ENCODE measurements at places on chromosomes 4 and X.

DNA sequence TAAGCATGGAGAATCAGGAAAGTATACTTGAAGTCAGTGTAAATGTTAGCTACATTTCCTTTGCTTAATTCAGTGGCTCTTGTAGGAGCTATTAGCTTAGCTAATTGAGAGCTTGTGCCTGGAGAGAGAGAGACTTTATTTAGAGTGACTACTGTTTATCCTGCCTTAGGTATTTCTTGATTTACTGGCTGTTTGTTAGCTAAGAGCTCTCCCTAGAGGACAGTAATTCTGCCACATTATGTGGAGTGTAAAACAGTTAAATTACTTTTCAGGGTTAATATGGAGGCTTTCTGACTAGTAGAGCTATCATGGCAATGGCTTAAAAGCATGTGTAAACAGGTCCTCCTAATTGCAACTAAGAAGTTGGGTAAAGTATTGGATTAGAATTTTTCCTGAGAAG, 306.5 kb upstream of the TECRL start:
- DNase-seq = no peak

GRCh38 chr4:87570290-87570805, 38.0 kb upstream of the DSPP start:
- DNase-seq = no peak

GRCh38 chr4:84455697-84456096, 43.4 kb downstream of the NKX6-1 start:
- no peak for DNase-seq

DNA sequence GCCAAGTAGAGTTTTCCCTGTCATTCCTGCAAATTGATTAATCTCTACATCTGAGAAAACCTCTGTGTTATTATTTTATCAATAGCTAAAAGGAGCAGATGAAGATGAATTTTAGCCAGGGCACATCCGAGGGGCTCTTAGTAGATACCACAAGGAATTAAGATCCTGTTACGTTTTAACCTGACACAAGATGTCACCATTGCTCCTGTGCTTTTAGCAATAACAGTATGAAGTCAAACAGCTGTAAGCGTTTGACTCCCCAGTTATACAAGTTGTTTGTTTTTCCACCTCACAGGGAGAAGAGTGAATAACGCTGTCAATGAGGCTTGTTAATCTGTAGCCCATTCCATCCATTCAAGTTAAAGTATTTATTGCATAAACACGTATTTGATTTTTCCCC, 76.0 kb upstream of the AP1S2 start:
- peak; percentile 72 for DNase-seq

GRCh38 chr4:102598762-102599374, 97.7 kb downstream of the NFKB1 start:
- DNase-seq = no peak

DNA sequence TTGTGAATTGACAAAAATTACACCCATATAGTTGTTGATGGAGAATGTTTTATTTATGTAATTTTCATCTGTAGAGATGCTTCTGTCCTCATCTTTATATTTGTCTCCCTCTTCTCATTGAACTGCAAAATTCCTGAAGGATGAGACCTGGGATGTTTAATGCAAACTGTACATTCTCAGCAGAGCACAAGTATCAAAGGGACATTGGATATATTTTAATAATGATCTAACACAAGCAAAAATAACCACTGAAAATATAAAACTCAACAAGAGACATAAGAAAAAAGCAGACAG, 28.6 kb downstream of the UGDH start:
- no peak for DNase-seq

DNA sequence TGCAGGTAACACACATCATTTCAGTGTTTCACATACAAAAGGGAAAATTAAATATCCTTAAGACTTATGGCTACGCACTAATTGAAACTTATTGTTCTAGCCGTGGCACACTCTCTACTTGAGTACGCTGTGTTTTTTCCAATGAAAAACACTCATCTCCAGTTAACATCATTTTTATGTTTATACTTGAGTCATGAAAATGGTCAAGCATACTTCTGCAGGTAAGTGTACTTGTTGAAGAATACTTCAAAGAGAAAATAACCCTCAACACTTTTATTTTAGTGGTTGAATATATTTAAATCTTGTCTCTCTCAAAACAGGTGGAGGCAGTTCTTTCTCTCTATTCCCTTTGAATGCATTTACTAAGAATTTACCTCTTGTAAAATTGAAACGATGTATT, 538.7 kb upstream of the PCDH7 start:
- no peak for DNase-seq

- no peak for DNase-seq
These were observed 263.5 kb downstream of the AFF2 start for GRCh38 chrX:148763896-148764295.

DNA sequence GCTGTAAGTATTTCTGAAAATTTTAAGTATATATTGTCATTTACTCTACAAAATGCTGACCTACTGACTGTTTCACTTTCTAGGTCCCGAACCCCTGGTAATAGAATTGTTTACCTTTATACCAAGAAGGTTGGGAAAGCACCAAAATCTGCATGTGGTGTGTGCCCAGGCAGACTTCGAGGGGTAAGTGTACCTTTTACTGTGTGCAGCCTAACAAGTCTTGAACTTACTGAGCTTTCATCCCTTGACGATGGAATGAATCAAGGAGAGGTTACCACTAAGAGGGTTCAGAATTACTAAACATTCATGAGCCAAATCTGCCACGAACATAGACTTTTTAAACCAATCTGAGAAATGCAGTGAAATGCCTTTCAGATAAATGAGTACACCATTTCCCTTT, 1.6 kb downstream of the RPL34 start:
- no peak for DNase-seq

GRCh38 chr4:77566148-77566547, 39.5 kb upstream of the CXCL13 start:
- DNase-seq = no peak

DNA sequence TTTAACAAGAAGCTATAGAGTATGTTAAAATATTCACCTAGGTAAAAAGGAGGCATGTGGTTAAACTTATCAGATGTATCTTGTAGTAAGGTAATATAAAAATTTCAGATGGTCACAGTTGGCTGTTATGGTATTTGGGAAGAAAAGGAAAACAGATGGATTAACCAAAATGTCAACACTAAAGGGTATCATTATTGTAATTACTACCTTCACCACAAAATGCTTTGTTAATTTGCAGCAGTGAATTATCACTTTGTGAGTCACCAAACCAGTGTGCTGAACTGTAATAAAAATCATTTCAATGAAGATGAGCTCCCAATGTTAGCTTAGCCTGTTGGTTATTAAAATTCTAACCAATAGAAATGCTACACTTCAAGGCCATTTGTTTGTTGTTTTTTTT, 233.9 kb downstream of the RPA4 start:
- DNase-seq = no peak

DNA sequence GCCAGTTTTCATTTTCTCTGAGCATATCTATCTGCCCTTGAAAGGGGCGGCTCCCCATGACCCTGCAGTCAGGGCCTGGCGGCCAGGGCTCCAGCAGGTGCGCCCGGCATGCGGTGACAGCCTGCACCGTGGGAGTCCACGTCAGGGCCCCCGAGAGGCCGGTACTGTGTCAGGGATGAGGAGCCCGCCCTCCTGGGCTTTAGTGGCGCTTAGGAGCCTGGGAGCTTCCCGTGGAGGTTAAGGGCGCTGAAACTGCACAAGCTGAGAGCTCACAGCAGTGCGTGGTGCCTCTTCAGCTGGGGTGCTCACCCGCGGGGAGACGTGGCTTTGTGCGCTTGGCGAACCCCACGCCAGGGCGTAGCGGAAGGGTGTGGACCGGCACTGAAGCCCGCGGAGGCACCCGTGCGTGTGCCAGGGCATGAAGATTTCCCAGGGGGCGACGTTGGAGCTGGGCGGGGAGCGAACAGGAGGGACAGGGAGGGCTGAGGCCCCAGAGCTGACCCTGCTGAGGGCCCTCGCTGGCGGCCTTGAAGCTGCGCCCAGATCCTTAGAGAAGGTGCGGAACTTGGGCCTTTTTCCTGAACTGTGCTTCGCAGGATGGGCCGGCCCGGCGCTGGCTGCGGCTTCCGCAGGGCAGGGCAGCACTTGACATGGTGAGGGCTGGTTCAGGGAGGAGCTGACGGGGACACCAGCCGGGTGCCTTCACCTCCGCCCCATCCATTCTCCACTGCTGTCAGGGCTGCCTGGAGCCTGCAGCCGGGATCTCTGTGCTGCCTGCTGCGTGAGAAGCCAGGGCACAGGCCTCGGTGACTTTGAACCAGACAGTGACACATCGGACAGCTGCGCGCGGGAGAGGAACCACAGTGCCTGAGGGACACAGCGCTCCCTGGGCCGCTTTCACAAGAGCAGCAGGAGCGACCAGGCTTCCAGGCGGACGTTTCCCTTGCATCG, 32.9 kb downstream of the HTT-AS start:
- no peak for DNase-seq

- DNase-seq = no peak
These were observed 65.9 kb downstream of the ZNF711 start for GRCh38 chrX:85309717-85310116.

GRCh38 chrX:65600106-65600505, 65.5 kb upstream of the LAS1L start:
- no peak for DNase-seq

DNA sequence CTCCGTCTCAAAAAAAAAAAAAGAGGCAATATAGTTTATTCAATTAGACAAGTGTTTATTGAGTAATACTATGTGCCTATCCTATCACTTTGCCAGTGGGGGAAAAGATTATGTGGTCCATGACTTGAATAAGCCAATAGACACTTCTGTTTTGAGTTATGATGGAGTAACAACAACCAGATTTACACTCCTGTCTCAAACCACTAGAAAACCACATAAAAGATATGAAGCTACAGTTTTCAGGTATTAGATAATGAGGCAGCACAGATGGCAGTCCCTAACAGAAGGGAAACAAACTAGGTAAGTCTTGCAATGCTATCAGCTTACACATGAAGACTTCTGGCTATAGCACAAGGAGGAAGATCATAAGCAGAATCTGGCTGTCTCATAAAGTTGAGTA, 22.5 kb downstream of the NFXL1 start:
- DNase-seq = no peak

DNA sequence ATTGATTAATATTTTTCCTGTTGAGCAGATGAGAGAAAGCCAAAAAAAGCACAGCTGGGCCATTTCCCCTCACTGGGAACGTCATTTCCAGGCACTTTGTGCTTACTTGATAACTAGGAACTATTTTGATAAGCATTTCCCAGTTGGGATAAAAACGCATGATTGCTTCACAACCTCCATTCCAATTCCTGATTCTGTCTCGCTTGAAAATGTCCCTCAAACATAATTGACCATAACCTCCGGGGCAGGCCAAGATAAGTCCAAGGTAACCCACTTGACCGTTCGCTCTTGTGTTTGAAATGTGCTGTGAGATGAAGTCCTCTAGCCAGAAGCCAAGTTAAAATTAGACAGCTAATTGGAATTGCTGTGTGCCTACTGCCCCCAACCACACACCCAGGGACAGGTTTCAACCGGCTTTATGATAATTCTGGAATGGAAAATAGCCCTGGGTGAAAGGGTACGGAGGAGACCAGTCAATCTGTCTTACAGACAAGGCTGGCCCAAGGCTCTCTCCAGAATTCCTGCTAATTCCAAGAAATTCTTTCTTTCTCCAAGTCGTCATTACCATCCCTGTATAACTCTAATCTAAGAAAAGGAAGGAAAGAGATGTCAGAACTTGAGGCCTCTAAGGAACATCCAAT, 137.1 kb downstream of the MID1 start:
- DNase-seq = no peak

DNA sequence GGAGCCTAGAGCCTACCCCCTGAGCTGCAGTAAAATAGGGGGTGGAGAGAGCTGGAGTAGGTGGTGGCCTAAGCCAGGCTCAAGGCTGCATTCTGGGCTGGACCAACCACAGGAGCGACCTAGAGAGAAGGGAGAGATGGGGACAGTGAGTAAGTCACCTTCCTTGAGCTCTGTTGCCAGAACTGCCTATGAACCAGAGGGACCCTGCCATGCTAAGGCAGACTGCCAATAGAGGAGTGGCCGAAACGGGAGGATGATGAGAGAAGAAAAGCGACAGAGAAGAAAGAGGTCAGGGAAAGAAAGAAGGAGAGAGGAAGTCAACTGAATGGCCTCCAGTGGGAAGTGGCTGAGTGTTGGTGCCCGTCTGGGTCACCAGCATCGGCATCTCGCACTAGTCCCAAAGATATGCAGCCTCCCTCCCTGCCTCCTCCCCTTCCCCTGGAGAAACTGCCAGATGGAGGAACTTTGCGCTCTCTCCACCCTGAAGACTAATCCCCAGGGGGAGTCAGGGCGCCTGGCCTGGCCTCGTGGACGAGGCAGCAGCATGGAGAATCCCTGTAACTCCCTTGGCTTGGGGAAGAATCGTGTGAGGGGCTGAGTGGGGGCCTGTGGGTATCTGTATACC, 28.8 kb downstream of the ELF4 start:
- DNase-seq = no peak

- no peak for DNase-seq
These were observed 297.4 kb downstream of the ANKRD50 start for GRCh38 chr4:124415146-124415545.

DNA sequence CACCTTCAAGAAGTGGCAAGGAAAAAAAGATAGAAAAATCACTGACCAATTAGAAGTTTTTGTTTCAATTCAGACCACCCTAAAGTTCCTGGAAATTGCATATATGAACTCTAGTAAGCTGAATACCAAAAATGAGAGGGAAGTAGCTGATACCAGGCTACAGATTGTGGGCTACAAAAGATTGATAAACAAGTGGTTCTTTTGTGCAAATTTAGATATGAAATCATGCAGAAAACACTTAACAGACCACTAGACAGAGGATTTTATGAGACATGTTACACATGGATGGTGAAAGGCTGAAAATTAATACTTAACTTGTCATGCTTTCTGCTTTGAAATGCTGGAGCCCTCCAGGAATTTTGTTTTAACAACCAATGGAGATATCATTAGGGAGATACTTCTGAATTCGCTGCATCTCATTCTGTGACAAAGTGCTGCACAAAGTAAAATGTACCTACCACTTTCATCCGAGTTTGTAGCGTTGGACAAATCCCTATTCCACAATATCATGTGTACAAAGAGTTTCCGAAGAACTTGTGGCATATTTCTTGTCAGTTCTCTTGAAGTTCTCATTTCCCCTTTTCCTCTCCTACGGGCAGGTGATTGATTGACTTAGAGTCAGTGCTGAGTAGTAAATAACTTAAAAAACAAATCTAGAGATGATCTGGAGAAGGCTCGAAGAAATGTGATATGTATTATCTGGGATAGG, 235.0 kb downstream of the PALLD start:
- no peak for DNase-seq

DNA sequence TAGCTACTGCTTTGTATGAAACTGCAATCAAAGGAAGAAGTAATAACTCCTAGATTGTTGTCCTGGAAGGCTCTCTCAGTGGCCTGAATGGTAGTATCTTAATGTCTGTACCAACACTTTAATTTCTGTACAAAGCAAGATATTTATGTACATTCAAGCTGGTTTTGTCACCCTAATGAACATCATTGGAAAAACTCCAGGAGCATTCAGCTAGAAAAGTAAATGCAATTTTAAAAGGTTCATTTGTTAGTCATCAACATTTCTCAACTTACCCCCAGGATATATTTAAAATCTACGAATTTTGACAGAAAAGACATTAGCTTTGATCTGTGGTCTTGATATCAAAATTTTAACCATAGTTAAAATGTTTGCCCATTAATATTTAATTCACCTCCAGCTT, 80.0 kb upstream of the FGF13 start:
- DNase-seq = no peak

- no peak for DNase-seq
These were observed 23.4 kb downstream of the SLC2A9 start for GRCh38 chr4:9997886-9998285.

- no peak for DNase-seq
These were observed 392.2 kb upstream of the ZFP42 start for GRCh38 chr4:187603093-187604025.

Measured in NCI-H345 (cell line).